Fibroblast of pulmonary artery (primary cell): ENCODE measurements at places on chromosomes 4 and X.

DNA sequence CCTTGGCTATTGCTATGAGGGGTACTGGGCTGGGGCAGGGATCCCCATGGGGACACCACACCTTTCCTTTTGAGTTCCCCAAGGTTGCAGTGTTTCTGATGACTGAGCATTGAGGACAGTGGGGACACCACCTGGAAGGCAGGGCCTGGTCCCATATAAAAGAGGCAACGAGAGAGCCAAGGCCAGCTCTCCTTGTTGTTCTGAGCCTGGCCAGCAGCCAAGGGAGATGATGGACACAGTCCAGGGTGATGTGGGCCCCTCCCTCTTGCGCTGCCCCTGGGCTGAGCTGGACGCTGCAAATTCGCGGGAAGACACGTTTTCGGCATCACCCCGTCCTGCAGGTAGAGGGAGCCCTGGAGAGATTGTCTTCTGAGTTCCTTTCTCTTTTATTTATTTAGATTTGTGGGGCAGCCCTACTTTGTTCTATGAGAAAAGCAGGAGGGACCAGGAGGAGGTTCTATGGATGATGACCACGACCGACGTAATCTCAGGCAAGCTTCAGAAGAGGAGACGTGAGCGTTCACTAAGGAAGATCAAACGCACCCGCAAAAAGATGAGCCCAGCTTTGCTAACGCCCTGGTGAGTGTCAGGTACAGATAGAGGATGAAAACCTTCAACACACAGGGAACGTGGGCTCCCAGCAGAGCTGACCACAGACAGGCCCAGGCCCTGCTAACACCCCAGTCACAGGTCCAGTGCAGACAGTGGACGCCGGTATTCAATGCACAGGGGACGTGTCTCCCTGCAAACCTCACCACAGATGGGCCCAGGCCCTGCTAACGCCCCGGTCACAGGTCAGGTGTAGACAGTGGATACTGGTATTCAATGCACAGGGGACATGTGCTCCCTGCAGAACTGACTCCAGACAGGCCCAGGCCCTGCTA lies 97.4 kb downstream of the SHOX start:
- DNase-seq: no peak

- no peak for DNase-seq
Measured at GRCh38 chrX:24842486-24842885, 148.8 kb downstream of the POLA1 start.

DNA sequence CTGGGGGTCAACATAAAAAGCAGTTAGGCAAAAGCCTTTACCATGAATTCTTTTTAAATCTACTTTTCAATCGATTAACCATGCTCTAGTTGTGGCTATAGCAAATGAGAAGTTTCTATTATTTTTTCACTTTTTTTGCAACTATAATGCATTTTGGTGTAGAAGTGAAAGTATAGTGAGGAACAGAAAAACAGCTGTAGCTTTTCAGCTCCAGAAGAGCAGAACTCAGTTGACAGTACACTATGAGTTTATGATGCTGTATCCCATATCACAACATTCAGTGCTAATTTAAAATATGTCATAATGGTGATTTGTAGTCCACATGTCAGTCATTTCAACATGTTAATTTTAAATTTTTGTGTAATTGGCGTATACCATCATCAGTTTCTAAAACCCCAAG lies 8.7 kb upstream of the MUC7 start:
- no peak for DNase-seq

DNA sequence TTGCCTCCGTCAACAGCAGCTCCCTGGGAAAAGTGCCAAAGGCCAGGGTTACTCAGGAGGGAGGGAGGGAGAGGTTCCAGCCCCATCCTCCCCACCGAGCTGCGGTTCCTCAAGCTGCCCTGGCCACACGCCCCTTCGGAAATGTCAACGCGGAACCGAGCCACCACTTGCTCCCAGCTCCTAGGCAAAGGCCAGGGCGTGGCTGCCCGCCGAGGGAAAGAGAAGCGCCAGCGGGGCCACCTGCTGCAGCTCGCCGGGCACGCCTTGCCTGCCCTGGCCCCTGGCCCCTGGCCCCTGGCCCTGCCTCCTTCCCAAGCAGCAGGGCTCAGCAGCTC lies 15.3 kb downstream of the SLC6A8 start:
- peak; percentile 78 for DNase-seq

GRCh38 chr4:136927172-136927571 lies 605.1 kb downstream of the PCDH18 start:
- peak; percentile 53 for DNase-seq

DNA sequence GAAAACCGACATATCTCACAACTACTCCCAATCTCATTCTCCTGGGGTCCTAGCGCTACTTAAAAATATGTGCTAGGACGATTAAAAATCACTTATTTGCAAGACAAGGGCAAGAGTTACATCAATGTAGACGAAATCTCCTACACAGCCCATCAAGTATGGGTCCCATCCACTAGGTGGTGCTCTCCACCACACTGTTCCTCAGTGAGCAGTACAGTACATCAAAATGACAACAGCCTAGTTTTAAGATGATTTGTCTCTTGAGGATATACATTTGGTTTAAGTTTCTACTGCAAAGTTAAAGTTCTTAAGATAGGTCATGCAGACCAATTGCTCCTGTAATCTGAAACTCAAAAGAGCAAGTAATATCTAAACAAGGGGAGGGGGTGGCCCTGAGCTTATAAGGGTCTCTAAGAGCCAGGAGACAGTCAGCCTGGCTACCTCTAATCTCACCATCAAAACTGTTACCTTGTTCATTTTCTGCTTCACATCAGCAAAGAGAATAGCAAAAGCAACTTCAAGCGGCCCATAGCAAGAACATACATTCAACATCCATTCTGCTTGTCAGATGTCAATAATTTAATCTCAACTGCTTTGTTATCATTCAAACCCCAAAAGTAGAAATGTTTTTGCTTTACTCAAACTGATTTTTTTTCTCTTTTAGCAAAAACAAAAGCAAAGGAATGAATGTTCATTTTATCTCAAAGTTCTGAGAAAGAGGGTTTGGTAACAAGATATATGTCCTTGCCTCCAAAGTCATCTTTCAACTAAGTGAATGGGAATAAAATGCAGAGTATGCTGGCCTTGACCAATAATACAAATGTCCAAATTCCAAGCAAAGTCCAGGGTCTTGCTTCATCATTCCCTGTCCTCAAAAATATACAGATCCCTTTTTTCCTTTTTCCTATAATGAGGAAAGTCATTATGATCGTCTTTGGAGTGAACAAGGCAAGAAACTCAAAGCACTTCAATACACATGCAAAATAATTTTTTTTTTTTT lies 53.1 kb downstream of the STX18 start:
- peak; percentile 90 for DNase-seq

- no peak for DNase-seq
Measured at GRCh38 chrX:19065535-19065934, 56.7 kb downstream of the ADGRG2 start.

GRCh38 chr4:154719087-154719486 lies 24.7 kb upstream of the LRAT start:
- peak; percentile 53 for DNase-seq

DNA sequence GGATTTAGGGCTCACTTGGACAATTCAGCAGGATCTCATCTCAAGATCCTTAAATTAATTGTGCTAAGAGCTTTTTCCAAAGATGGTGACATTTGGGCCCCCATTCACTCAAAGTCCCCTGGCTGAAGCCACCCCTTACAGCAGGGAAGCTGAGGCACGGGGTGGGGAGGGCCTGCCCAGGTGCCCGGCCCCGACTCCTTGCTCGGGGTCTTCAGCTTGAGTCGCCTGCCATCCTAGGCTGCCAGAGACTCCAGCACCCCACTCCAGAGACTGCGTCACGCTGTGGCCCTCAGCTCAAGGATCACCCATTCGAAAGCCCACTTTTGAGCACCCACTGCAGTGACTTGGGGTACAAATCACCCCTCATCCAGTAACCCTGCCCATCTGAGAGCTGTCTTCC lies 39.2 kb upstream of the GPR78 start:
- no peak for DNase-seq

- no peak for DNase-seq
Measured at GRCh38 chrX:19795307-19795706, 92.1 kb downstream of the SH3KBP1 start.

DNA sequence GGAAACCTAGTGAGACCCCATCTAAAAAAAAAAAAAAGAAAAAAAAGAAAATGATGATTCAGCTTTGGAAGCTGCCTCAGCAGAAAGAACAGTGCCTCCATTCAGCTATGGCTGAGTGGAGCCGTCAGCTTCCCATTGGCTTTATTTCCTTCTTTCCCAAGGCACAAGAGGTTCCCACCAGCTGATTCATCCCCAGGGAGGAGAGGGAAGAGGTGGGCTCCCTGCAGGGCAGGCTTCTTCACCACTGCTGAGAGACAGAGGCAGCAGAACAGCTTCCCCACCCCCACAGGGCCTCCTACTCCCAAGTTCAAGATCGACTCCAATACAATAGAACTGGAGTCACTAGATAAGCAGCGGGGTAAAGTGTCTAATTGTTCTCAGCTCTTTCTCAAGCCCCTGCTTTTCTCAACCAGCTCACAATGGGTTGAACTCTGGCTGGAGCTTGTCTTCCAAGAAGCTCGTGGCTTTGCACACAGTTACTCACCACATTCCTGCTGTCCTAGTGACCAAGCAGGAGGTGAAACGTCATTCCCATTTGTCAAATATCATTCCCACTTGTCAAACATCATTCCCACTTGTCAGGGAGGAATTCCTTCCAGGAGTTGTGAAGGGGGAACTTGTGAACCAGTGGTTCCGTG lies 47.8 kb downstream of the FHDC1 start:
- peak; percentile 47 for DNase-seq

- DNase-seq: peak; percentile 64
Measured at GRCh38 chr4:15702941-15703403, at the start of gene BST1. BST1 (plus strand) TSS chr4:15703065; CDS start chr4:15703145, 80 bp downstream.

GRCh38 chr4:156619154-156619934 lies 352.3 kb downstream of the PDGFC start:
- DNase-seq: no peak

DNA sequence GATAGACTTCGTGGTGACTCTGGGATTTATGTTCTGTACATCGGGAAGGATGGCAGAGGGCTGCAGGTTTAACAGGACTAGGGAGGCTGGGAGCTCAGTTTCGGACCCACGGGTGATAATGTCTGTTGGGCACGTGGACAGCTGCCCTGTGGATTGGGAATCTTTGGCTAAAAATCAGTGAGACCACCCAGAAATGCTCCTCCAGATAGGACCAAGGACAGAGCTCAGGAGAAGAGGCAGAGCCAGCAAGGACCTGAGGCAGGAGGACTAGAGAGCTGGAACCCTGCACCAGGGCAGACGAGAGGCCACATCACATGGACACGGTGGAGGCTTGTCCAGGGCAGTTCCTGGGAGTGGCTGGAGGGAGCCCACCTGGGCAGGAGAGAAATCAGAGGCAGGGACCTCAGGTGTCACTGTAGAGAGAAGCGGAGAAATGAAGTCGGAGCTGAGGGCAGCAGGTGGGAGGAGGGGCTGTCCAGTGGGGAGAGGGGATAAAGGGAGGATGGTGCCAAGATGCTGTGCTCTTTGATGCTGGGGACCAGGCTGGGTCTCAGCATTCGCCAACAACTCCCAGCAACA lies 79.2 kb downstream of the CPZ start:
- DNase-seq: no peak

DNA sequence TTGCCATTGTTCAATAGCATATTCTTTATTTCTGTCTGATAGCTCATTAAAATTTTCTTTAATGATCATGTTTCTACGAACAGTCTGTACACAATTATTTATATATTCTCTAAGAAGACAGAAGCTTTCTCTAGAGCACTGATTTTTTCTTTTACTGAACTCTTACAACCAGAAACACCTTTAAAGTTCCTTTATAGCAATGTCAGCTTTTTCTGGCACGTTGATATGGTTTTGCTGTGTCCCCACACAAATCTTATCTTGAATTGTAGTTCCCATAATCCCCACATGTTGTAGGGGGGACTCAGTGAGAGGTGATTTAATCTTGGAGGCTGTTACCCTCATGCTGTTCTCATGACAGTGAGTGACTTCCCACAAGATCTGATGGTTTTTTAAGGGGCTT lies 299.4 kb downstream of the PPARGC1A start:
- DNase-seq: no peak

- DNase-seq: peak; percentile 56
Measured at GRCh38 chr4:153234885-153235284, 30.6 kb downstream of the TRIM2 start.

DNA sequence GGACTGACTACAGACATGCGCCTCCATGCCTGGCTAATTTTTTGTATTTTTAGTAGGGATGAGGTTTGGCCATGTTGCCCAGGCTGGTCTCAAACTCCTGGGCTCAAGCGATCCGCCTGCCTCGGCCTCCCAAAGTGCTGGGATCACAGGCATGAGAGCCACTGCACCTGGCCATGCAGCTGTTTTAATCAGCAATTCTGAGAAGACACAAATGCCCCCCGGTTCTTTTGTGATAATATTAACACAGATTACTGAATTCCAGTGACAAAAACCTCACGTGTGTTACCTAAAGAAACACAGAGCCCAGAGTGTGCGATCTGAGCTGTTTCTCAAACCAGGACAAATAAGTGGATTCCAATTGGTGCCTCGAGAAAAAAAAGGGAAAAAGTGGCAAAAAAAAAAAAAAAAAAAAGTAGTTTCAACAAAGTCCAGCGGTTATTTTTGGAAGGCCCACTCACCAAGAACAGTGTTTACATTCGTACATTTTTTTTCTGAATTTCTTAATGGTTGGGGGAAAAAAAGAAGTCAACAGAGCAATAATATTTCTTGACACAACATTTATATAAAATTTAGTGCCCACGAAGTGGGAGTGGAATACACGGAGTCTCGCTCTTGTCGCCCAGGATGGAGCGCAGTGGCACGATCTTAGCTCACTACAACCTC lies 17.2 kb downstream of the DHRSX start:
- DNase-seq: no peak

DNA sequence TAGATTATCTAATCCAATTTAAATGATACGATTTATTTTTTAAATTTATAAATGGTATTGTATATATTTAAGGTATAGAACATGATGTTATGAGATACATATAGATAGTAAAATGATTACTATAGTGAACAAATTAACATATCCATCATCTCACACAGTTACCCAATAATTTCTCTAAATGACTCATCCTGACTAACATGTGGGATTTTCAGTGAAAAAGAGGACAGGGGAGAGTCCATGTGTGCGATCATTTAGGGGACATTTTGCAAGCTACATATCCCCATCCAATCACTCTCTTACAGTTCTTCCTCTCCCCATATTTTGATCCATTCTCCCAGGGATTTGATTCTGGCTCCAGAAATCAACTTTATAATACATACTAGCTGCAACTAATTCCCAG lies 88.2 kb downstream of the ABCB7 start:
- peak; percentile 7 for DNase-seq

DNA sequence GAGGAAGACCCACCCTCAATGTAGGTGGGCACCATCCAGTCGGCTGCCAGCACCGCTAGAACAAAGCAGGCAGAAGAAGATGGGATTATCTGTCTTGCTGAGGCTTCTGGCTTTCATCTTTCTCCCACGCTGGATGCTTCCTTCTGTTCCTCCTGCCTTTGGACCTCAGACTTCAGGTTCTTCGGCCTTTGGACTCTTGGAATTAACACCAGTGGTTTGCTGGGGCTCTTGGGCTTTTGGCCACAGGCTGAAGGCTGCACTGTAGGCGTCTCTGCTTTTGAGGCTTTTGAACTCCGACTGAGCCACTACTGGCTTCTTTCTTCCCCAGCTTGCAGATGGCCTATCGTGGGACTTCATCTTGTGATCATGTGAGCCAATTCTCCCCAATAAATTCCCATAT lies 55.1 kb downstream of the PDLIM5 start:
- no peak for DNase-seq
